ENCODE measurements at places on chromosomes 5 and 9.

- DNase-seq: no peak
Observed at GRCh38 chr5:172322028-172322965, 38.7 kb upstream of the UBTD2 start.

DNA sequence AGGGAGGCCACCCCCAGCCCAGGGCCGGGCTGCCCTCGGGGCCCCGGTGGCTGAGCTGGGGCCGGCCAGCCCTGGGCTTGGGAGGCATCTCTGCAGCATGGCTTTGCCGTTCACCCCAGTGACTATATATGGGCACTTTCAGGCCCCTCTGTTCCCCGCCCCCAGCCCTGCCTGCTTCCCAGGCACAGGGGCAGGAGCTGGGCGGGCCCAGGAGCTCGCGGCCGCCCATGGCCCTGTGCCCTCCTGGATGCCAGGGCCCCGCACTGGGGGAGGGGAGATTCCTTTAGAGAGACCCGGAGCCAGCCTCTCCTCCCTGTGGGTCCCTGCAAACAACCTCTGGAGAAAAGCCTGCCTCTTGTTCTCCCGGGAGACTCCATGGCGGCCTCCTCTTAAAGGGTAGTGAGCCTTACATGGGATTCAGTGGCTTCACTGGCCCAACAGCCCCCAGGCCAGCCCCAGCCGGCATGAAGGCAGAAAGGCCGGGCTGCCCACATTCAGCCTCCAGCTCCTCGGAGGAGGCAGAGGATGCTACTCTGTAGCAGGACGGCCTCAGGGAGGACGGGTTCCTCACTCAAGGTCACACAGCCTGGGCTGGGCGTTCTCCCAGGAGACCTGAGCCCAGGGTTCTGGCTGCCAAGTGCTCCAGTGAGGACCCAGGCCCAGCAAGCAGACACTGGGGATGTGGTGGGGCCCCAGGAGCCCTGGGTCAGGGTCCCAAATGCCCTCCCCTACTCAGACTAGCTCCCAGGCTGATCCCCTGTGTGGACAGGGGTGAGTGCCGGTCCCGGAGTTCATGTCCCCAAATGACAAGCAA lies 4.1 kb downstream of the NACC2 start:
- no peak for DNase-seq

DNA sequence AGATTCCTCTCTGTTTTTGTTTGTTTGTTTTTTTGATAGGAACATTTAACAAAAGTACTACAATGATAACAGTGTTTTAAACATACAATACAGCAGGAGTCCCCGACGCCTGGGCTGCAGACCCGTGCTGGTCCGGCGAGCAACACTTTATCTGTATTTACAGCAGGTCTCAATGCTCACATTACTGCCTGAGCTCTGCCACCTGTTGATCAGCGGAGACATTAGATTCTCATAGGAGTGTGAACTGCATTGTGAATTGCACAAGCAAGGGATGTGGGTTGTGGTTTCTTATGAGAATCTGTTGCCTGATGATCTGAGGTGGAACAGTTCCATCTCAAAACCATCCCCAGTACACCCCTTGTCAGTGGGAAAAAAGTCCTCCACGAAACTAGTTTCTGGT lies 1068.5 kb upstream of the CDH10 start:
- no peak for DNase-seq

- DNase-seq: no peak
Observed at GRCh38 chr5:97714424-97714823, 531.4 kb upstream of the RIOK2 start.

GRCh38 chr9:134007150-134007549 lies 15.0 kb upstream of the VAV2 start:
- DNase-seq: no peak

DNA sequence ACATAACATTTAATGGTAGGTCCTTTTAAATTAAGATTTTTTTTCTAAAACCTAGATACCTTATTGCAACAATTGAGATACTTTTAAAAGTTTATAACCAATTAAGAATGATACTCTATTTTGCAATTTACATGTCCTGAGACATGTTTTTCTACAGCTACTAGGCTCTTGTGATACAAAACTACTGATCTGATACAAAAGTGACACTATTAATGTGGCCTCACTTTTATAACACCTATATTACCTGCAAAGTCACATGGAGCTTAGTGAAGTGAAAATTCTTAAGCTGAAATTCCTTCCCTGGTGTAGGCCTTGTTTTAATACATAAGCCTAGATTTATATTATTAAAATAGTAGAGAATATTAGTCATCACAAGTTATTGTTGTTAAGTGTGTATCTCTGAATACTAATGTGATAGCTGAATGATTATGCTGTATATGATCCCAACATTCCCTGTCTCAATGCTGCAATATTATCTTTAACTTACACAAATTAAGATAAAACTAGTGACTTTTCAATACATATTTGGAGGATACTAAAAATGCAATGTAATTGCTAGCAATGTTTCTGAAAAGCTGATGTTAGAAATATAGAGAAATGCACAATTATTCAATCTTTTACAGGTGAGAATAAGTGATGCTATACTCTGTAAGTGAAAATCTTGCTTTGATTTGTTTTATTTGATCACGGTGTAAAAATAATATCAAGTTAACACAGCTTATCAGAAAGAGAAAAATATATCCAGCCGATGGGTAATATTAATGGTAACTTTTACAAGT lies 2.6 kb downstream of the NFIB start:
- no peak for DNase-seq

DNA sequence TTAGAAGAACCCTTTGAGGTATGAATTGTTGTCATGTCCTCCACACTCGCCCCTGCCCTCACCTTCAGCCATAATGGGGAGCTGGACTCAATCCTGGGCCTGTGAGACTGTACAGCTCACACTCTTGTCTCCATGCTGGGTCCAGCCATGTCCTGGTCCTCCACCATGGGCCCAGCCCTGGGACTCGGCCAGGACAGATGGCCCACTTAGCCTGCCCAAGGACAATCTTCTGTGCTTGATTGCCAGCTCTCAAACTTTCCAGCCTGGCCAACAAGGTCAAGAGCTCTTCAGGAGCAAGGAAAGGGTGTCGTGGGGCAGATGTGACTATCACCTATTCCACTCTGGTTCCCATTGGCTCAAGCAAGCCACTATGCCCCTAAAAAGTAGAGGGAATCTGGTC lies 90.8 kb downstream of the HRH2 start:
- no peak for DNase-seq

- DNase-seq: peak; percentile 23
Observed at GRCh38 chr9:34612788-34613390, 992 bp upstream of the RPP25L start.

- no peak for DNase-seq
Observed at GRCh38 chr5:99600952-99601351, 672.1 kb upstream of the CHD1 start.

All from AG09309 (cell line).